Activated CD4-positive, alpha-beta T cell treated with anti-CD3 and anti-CD28 coated beads, Interleukin-2, Interleukin-6, amounts not matched to agents 100 ng/mL and 50 ng/mL, durations not matched to agents 16 hours and 8 hours (primary cell): ENCODE measurements at places on chromosomes 13 and 19.

DNA sequence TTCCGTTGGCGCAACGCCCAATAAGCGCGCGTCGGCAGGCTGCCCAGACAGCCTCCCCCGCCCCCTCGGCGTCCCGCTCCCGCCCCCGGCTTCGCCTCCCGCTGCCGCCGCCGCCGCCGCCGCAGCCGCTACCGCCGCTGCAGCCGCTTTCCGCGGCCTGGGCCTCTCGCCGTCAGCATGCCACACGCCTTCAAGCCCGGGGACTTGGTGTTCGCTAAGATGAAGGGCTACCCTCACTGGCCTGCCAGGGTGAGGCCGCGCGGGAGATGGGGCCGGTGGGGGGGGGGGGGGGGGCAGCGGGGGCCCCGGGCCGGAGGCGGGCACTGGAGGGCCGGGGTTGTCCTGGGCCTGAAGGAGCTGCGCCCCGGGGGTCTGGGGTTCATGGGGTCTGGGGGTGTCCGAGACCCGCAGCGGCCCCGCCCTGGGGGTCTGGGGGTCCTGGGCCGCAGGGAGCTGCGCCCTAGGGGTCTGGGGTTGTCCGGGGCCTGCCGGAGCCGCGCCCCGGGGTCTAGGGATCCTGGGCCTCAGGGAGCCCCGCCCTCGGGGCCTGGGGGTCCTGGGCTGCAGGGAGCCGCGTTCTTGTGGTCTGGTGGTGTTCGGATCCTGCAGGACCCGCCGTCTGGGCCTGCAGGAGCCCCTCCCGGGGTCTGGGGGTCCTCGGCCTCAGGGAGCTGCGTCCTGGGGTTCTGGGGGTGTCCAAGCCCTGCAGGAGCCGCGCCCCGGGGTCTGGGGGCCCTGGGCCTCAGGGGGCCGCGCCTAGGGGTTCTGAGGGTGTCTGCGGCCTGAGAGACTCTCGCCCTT, at the start of gene HDGFL2:
TSS of gene HDGFL2 (plus strand) at position 124 of the 801 bp plus-strand sequence. CDS start at position 178, 54 bp downstream.
- no peak for DNase-seq

GRCh38 chr19:46474211-46474610, 2.8 kb upstream of the PNMA8A start:
- DNase-seq: no peak

DNA sequence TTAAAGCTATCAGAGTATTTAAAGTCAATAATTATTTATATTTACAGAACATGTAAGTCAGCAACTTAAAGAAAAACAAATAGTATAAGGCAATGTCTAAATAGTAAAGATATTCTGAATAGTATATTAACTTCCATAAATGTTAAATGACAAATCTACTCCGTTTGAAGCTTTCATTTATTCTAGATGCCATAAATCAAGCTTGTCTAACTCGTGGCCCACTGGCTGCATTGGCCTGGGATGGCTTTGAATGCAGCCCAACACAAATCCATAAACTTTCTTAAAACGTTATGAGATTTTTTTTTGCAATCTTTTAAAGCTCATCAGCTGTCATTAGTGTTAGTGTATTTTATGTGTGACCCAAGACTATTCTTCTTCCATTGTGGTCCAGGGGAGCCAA, 1117.1 kb upstream of the PCDH9 start:
- DNase-seq: no peak

- no peak for DNase-seq
Observed at GRCh38 chr13:74487091-74487722, 353.0 kb upstream of the KLF12 start.

- no peak for DNase-seq
Observed at GRCh38 chr19:1287354-1288225, 1.9 kb downstream of the EFNA2 start.

DNA sequence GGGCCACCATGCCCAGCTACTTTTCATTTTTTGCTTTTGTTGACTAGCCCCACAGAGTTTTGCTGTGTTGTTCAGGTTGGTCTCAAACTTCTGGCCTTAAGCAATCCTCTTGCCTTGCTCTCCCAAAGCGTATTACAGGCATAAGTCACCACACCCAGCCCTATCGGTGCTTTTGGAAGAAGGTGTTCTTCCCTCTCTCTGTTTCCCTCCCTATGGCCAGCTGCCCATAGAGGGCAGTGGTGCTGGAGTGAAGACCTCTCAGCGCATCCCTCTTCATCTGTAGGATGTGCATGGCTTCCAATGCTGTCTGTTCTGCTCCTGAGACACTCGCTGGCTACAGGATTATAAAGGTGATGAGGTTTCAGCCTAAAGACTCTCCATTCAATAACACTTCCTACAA, 1.3 kb upstream of the CD22 start:
- no peak for DNase-seq

GRCh38 chr13:100130092-100130491, 41.2 kb downstream of the PCCA start:
- DNase-seq: no peak
